ENCODE measurements at places on chromosomes 6 and 20.

DNA sequence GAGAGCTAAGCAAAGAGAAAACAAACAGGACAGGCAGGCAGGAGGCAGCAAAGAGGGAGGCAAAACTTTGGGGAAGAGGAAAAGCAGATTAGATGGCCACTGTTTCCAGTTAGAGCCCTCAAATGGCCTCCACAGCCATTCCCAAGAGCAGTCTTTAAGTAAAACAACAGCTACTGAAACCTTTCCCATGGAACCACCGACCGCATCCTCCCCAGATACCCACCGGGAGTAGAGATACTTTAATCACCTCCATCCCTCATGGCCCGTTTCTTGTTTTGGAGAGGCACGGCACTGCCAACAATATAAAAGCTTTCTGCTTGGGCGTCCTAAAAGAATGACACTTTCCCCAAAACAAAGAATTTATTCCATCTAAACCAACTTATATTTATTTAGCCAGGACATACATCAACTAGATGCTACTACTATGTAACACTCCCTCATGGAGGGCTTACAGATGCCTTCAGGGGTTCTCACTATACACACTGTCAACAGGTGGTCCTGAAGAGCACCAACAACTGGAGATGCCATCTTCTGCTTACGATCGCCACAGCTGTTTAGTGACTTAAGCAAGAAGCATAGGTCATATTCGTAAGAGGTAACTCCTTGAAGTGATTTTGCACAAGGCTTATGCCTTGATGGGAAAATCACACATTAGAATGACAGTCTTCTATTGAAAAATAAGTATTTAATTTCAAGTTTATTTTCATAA, 43.4 kb downstream of the CNKSR3 start:
- DNase-seq: no peak

DNA sequence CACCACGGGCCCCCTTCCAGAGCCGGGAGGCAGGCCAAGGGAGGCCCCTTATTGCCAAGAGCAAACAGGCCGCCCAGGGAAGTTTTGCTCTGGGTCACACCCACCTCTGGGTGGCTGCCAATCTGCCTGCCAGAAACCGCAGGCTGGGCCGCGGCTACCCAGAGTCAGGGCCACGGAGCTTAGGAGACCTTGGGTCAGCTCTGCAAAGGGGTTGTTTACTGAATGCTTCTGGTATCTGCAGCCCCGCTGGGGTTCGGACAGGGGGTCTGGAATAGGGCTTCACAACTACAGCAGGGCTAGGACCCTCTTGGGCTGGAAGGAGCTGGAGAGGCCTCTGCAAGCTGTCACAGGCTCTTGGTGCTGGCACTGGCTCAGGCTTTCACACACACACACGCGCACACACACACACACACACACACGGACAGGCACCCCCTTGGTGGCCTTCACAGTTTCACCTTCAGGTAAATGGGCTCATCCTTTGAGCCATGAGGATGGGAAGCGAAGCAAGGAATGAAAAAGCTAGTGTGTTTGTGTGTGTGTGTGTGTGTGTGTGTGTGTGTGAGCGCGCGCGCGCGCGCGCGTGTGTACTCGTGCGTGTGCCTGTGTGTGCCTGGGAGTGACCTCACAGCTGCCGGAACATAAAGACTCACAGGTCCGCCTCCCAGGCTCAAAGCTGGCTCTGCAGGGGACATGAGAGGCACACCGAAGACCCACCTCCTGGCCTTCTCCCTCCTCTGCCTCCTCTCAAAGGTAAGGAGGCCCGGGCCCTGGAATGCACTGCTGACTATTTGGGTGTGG, at the start of gene CCN5:
Gene CCN5, plus strand, starts transcription at position 669 of the 798 bp plus-strand sequence. Its CDS starts 22 bp downstream, at position 691.
- DNase-seq: no peak

DNA sequence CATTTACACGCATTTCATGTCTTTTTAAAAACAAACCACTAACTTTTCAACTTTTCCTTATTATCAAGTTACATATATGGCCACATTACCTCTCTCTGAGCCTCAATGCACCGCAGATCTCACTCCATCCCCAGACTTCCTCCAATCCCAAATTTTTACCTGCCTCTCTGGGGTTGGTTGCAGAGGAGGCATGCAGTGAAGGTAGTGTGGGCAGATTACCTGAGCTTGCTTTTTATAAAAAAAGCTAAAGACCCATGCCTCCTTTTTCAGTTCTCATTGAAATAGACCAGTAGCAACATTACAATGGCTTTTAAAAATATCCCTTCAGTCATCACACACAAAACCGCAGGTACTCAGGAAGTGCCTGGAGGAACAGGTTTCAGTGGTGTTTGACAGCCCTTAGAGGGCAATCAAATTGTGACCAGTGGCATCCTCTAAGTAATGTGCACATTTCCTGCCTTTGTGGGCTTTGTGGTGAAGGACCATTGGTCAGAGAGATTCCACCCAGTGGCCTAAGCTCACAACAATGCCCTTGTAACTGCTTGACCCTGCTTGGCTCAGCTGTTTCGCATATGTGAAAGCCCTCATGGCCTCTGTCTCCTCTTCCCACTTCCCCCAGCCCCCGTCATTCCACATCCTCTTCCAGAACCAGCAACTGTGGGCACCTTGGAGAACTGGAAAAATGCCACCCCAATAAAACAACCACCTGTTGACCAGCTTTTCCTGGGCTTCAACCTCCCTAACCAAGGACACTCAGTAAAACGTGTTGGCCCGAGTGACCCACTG, 30.2 kb upstream of the IL17A start:
- DNase-seq: no peak

- no peak for DNase-seq
These were observed 361.1 kb downstream of the NRN1 start for GRCh38 chr6:5645328-5646290.

- no peak for DNase-seq
These were observed 92.5 kb downstream of the ARMC2 start for GRCh38 chr6:108940741-108941140.

- DNase-seq: no peak
These were observed 275.6 kb downstream of the TENT5A start for GRCh38 chr6:81476881-81477280.

DNA sequence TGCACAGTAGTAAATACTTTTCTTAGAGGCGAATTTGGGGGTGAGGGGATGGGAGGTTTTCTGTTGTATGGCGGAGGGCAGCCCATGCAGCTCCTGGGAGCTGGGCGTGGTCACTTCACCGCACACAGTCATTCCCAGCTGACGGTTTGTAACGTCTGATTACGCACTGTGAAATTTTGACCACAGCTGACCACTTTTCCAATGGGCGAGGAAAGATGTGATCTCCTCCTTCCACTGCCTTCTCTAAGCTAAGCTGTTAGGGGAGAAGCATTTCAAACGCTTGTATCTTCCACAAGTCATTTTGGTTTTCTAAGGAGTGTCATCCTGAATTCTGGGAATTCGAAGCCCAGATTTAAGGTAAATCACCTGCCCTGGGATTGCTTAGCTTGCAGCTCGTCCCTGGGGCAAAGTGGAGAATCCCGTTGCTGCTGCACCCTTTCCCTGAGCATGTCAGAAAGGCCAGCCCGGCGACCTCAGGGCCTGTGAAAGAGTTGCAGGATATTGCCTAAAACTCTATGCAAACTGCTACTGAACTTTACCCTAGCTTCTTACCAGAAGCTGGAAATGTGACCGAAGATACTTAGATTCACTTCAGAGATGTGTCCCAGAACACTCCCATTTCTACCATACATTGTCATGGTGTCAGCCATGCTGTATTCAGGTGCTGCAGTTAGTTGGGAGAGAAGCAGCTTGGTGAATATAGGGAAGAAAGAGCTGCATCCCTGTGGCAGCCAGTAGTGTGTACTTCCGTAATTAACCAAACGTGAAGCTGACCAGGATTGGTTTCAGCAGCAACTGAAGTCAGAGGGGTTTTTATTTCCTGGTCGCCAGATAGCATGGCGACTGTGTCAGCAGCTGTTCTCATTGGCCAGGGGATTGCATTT, 58.9 kb downstream of the RREB1 start:
- DNase-seq: no peak

GRCh38 chr6:137623293-137623692, 129.1 kb upstream of the OLIG3 start:
- no peak for DNase-seq

GRCh38 chr20:50447102-50447804, 62.9 kb upstream of the PTPN1 start:
- DNase-seq: no peak

- DNase-seq: no peak
These were observed 49.4 kb downstream of the ADAT2 start for GRCh38 chr6:143401068-143401446.

DNA sequence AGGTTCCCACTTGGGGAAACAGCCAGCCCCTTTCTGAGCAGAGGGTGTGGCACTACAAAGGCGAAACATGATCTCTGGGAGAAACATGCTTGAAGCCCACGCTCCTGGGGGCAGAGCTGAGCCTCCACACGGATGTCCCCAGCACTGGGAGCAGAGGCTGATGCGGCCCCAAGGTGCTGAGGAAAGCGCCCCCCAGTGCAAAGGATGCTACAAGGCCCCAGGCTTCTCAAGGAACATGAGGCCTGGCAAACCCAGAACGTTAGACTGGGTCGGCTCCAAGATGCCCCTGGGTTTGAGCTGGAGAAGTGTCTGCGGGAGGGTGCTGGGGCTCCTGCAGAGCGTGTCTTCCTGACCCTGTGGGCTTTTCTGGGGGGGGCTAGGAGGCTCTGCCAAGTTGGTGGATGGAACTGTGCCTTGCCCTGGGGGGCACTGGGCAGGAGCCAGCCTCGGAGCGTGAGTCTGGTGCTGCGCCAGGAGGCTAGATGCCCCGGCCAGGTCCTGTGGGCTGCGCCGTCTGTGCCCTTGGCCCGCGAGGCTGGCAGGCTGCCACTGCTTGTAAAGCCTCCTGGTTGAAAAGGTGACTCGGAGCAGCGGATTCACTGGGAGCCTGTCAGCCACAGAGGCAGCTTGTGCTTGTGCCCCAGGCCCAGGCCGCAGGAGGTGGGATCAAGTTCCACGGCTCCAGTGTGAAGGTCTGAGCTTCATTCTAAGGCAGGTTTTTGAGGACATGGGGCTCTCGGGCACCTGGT, 8.1 kb downstream of the SYNJ2 start:
- no peak for DNase-seq

DNA sequence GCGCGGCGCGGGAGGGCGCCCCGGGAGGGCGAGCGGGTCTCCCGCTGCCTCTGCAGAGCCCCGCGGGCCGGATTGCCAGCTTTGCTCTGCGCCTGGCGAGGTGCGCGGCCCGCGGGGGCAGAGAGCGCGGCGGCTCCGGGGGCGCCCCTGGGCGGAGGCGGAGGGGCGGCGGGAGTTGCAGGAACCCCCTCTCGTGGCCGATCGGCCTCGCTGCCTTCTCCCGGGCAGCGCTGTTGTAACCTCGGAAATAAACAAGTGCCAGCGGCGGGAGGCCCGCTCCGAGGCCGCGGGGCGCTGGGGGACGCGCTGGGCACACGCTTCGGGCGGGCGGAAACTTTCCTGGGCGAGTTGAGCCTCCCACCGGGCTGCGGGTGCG, 1.2 kb downstream of the CDH4 start:
- DNase-seq: no peak

GRCh38 chr6:30135147-30135546, 793 bp upstream of the TRIM40 start:
- no peak for DNase-seq

GRCh38 chr20:4597215-4597614, 124.5 kb upstream of the PRND start:
- no peak for DNase-seq

DNA sequence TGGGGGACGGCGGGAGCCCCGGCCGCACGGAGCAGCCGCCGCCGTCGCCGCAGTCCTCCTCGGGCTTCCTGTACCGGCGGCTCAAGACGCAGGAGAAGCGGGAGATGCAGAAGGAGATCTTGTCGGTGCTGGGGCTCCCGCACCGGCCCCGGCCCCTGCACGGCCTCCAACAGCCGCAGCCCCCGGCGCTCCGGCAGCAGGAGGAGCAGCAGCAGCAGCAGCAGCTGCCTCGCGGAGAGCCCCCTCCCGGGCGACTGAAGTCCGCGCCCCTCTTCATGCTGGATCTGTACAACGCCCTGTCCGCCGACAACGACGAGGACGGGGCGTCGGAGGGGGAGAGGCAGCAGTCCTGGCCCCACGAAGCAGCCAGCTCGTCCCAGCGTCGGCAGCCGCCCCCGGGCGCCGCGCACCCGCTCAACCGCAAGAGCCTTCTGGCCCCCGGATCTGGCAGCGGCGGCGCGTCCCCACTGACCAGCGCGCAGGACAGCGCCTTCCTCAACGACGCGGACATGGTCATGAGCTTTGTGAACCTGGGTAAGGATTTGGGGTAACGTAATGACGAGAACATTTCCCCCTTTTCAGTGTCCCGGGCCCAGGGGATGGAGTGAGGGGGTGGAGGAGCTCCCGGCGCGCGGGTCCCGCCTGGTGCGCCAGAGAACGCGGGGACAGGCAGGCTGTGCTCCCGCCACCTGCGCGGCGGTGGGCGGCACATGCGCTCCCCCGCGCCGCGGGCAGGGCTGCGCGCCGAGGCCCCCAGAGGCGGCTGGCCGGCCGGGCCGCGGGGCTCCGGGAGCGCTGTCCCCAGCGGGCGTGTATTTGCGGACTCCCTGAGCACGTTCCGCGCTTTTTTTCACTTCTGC, 1.4 kb downstream of the BMP6 start:
- no peak for DNase-seq

DNA sequence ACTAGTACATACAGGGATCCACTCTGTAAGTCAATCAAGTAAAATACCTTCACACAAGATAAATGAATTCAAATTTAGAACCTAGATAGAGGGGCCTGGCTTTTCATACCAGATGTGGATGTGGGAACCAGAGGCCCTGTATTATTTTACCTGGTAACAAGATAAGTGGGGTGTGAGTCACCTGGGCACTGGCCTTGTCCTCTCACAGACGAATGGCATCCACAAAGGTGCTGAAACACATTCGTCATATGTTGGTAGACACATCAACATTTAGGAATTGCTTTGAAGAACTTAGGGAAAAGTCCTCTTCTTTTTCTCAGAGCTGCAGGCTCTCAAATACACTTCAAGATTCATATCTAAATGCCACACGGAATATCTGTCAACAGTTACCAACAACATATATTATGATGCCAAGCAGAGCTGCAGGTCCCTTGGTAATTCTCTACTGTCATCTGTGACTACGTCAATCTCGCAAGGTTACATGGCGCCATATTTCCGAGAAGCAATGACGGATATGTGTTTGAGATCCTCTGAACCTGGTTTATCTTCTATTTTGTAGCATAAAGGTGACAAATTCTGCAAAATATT, 618.6 kb downstream of the EPM2A start:
- DNase-seq: no peak

DNA sequence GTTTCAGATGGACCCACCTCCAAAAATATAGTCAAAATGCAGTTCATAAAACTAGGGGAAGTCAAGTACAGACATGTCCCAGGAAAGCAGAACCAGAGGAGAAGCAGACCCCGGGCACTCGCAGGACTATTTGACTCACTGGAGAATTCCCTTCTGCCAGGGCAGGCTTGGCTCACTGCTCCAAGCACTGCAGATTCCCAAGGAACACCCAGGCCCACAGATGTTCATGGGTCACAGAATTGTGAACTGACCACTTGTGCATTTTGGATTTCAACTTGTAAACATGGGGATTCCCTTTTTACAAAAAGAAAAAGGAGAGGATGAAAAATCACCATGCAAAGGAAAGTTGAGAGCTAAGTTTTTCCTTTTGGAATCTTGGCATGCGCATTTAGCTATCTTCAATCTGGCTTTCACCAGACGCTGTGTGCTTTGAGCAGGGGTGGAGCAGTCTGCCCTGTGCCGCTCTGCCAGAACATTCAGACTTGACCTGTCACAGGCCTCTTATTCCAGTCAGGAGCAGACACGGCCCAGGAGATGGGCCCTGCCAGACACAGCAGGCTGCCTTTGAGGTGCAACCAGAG, 237.5 kb upstream of the TAB2 start:
- no peak for DNase-seq

- DNase-seq: peak; percentile 18
These were observed 3.0 kb downstream of the TCEA2 start for GRCh38 chr20:64065974-64066343.

- peak; percentile 66 for DNase-seq
These were observed at the start of gene CD83 for GRCh38 chr6:14117158-14118090. CD83 (plus strand) TSS chr6:14117772; CDS start chr6:14117812, 40 bp downstream.

GRCh38 chr20:35467339-35468224, 12.2 kb downstream of the CEP250 start:
- DNase-seq: no peak
